KBM-7 (cell line): ENCODE measurements at places on chromosomes 3 and 15.

DNA sequence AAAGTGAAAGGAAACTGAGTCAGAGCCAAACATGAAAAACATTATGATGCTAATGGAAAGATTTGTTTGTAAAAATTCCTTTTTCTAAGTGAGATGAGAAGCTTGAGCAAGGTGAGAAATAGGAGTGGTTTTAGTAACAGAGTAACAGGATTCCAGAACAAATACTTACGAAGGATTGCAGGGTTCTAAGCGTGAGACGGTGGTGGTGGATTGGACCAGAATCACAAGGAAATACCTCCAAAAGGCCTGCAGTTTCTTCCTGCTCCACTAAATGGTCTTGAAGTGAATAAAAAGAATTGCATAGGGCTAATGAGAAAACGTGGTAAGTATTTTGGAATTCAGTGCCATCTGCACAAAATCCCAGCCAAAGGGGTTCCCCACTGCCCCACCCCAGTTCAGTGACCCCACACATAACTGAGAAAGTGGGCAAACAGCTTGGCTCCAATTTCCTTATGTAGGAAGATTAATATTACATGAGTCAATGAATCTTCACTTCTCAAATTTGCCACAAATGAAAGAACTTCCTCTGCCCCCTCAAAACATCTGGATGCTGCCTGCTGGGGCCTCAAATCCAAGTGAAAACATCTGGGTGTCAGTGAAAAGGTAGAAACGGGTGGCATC lies 283.8 kb upstream of the NR2F2 start:
- DNase-seq: no peak

- no peak for DNase-seq
These were observed 48.9 kb upstream of the ALCAM start for GRCh38 chr3:105317841-105318240.

GRCh38 chr3:90016555-90016954 lies 909.1 kb downstream of the EPHA3 start:
- DNase-seq: no peak

GRCh38 chr15:52464040-52464439 lies 64.6 kb downstream of the MYO5A start:
- DNase-seq: no peak

DNA sequence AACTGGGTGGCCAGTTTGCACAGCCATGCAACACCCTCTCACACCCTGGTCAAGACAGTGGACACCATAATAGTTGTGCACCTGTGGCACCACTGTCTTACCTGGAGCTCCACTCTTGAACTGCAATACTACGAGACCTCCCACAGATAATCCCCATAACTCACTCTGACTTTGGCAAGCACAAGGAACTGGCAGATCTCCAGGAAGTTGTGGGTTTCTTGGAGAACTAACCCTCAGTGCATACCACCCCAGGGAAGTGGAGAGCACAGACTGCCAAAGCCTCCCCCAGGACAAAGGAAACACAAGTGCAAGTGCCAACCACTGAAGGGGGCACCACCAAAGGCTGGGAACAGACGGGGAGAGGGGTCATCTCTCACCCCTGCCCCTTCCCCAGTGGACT lies 318.6 kb downstream of the SUCLG2 start:
- DNase-seq: peak; percentile 9
